Stimulated activated CD8-positive, alpha-beta memory T cell treated with anti-CD3 and anti-CD28 coated beads, Interleukin-7, amount 100 ng/mL, for 48 hours (primary cell): ENCODE measurements at places on chromosomes 3 and 15.

GRCh38 chr3:62090066-62090465 is 283.3 kb downstream of the FEZF2 start:
- no peak for DNase-seq

DNA sequence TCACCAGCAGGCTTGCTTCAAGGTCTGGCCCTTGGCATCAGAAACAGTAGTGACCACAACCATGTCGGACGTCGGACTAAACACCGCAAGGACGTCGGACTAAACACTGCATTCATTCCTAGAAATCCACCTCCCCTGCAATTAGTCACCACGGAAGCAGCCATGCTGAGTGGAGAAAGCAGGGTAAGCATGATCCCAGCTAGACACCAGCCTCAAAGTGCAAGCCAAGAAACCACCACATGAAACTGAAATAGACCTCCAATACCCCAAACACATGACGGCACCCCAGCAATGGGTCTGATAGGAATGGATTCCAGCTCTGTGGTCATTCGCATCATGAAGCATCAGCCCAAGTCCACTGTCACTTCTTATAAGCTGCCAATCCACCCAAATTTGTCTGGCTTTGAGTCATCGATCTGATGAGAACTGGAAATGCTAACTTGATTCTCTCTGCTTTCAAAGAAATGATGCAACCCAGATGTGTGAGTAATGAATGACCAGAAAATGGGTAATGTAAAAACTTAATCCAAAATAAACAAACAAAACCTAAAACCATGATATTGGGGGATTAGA is 348.3 kb upstream of the TMCO5A start:
- DNase-seq = no peak

DNA sequence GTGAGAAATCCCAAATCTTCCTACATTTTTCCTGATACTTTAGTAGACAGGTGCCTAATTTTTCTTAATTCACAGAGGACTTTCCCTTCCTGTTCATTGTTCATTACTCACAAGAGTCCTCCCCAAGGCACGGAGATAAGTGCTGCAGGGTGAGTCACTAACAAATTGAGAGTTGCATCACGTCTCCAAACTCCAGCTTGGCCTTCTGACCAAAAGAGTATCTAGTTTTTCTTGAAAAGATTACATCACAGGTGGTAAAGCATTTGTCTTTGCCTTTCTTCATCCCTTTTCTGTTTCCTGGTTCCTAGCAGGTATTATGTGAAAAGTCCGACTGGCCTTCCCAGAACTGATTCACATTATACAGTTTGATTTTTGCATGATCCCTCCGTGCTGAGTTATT is 24.9 kb upstream of the RASGRP1 start:
- DNase-seq = no peak

- no peak for DNase-seq
These were observed 158.8 kb downstream of the CLSTN2 start for GRCh38 chr3:140093742-140094141.

DNA sequence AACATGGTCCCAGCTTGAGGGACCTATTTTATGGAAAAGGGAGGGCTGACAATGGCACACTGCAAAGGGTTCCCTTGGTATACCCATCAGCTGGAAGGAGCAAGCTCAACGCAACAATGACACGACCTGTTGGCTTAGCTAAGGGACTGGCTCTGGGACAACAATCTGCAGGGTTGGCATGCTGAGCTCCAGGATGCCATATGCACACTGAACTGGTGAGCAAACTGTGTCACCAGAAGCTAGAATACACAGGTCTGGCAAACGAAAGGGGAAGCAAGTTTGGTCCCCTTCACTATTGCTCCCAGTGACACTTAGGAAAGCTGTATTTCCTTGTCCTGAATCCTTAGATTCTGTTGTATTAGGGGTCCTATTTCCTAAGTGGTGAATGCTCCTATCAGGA is 38.0 kb upstream of the RASGRF1 start:
- no peak for DNase-seq

GRCh38 chr15:90594301-90594738 is 64.6 kb downstream of the CRTC3 start:
- peak; percentile 84 for DNase-seq

GRCh38 chr3:58082047-58082446 is 73.8 kb downstream of the FLNB start:
- DNase-seq = no peak

- DNase-seq = no peak
These were observed 196.7 kb upstream of the ADAMTS9 start for GRCh38 chr3:64884536-64884935.

GRCh38 chr3:192207651-192208050 is 519.7 kb downstream of the FGF12 start:
- no peak for DNase-seq

- no peak for DNase-seq
These were observed 44.8 kb downstream of the GATM start for GRCh38 chr15:45333550-45333949.

DNA sequence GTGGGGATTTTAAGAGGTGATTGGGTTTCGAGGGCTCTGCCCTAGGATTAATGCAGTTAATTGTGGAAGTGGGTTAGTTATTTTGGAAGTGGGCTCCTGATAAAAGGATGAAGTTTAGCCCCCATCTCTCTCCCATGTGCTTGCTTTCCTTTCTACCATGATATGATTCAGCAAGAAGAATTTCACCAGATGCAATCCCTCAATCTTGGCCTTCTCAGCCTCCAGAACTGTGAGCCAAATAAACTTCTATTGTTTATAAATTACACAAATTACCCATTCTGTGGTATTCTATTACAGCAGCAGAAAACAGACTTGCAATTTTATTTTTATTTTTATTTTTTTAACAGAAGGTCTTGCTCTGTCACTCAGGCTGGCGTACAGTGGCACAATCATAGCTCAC is 27.3 kb upstream of the UBE2E1 start:
- no peak for DNase-seq

DNA sequence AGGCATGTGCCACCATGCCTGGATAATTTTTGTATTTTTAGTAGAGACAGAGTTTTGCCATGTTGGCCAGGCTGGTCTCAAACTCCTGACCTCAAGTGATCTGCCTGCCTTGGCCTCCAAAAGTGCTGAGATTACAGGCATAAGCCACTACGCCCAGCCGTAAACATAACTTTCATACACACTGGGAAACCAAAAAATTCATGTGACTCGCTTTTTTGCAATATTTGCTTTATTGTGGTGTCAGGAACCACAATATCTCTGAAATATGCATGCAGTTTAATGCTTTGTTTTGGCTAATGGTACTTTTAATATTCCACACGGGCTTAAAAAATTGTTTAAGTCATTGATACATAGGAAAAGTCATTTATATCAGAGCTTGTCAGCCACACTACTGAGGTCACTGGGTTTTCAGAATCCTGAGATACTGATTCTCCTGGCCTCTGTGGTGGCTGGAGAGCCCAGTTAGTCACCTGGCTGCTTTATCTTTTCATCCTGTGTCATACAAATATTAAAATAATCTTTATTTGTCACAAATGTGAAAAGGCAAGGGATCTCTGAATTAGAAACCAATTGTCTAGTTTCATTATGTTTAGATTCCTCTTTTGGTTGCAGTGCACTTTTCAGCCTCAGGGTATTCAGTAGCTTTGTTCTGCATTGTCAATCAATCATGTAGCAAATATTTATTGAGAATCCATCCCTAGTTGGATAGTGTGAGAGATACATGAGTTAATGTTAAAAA is 10.0 kb downstream of the TMEM62 start:
- DNase-seq = no peak

GRCh38 chr3:65330072-65330471 is 642.3 kb upstream of the ADAMTS9 start:
- no peak for DNase-seq

DNA sequence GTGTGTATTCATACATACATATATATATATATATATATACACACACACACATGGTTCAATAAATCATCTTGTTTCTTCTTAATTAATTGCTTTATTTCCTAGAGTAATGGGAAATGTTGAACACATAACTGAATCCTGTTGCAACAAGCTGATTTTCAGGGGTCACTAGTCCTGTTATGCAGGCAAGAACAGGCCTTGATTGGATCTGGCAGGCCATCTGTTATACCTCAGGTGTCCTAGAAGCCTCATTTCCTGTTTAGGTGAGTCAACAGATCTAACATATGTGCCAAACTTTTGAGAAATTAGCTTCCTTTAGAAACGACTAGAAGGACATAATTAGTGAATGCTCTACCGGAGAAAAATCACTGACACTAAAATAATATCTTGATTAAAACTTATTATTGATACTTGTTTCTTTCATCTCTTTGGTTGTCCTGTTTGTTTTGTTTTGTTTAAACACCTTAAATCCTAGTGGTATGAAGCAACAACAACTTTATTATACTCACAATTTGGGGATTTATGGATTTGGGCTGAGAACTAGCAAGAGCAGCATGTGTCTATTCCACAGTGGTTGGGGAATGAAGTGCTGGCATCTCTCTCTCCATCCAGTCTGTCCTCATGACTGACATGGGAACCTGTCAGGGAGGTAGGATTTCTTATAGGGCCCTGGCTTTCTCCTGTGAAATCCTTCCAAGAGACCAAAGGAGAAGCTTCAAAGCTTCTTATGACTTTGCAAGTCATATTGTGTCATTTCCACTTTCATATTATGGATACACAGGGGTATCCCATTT is 552.6 kb downstream of the NSUN3 start:
- DNase-seq = no peak

- DNase-seq = no peak
These were observed 180.2 kb downstream of the SLCO3A1 start for GRCh38 chr15:92033723-92034122.

DNA sequence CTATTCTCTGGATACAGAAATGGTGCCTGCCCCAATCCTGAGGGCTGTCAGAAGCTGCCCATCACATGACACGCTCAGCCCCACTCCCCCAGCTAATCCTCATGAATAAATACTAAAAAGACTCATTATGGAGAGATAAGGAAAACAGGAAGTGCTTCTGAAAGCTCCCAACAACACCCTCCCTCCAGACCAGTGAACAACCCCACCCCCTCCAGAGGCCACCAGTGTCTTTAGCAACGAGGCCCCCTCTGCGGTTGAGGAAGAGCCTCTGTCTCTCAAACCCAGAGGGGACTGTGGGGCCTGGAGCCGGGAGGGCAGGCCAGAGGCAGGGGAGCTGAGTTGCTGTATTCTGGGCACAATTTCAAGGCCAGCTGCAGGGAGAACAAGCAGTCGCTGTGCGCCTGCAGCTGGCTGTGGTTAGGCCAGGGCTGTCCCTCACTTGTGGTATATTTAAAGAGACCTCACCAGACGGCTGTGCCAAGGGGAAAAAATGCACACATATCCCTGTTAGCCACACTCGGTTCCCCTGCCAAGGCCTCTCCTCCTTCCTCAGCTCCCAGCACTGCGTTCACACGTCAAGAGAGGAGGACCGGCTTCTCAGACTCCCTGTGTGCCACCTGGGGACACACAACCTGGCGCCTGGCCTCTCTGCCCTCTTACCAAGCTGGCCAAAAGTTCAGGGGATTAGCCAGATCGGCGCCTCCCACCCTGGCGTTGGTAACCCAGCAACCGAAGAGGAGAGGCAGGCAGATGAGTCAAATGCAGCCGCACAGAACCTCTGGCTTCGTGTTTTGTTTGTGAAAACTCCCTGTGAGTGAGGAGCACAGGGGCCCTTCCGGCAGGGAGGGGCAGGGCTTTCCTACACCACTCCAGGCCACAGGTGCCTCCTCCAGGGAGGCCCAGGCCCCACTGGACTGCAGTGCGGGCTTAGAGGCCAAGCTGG is 101.2 kb upstream of the ETV5 start:
- no peak for DNase-seq

DNA sequence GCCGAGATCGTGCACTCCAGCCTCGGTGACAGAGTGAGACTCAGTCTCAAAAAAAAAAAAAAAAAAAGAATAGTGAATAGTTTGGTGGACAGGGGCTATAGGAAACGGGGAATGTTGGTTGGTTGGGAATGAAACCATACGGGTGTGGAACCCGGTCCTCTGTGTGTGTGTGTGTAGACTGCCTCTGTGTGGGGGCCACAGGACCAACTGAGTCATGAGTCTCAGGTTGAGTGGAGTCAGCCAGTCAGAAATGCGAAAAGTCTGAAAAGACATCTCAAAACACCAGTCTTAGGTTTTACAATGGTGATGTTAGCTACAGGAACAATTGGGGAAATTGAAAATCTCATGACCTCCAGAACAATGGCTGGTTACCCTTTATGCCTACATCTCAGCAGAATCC is 44.5 kb downstream of the ZDHHC19 start:
- no peak for DNase-seq

DNA sequence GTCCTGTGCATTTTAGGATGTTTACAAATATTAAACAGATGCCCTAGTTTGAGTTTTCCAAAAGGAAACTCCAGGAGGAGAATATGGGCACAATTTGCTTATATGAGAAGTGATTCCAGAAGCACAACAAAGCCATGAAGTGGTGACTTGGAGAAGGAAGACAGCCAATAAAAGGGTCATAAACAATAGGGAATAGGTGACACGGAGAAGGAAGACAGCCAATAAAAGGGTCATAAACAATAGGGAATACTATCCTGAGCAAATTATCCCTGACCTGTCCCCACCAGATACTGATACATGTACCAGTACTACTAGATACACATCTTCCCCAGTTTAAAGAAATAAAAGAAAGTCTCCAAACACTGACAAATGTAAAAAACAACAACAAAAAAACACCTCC is 663.6 kb downstream of the GBE1 start:
- no peak for DNase-seq

- no peak for DNase-seq
These were observed 56.3 kb upstream of the TMCO5A start for GRCh38 chr15:37877851-37878741.

DNA sequence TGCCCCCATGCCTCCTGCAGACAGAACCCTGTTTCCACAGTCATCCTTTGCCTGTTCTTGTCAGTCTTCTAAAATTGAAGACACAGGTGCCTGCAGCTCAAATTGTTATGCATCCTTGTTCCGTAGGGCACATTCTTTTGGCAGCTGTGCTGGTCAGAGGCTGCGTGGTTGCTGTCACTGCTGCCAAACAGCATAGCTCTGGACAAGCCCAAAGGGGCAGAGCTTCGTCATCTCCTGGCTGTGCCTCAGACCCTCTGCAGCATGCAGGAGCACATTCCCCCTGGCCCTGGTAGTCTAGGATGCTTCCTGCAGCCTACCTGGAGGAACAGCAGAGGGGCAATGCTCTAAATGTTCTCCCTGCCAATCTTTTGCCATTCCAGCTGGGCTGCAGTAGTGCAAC is 2.1 kb upstream of the FBXL22 start:
- DNase-seq = no peak
